ENCODE measurements at places on chromosomes 1 and 21.

GRCh38 chr1:193412748-193413147 is 226.3 kb upstream of the B3GALT2 start:
- DNase-seq = no peak

DNA sequence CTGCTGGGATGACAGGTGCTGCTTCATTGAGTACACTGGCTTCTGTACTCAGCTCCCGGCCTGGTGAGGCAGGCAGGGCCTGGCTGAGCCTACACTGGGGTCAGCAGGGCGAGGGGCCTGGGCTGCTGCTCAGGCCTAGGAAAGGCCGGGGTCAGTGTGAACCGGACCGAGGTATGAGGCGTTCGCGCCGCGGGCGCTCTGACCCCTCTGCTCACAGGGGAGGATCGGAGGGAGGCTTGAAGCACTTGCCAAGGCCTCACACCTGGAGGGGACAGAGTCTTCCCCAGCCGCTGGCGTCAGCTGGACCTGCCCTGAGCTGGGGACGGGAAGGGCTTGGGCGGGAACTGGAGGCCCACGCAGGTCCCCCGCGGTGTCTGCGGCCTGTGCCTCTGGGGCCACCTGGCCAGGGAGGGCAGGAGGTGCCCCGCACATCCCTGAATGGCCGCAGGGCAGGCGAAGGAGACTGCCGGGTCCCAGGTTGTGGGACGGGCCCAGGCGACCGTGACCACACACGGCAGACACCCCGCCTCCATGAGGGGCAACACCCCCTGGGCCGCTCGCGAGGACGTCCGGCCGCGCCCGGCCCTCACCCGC is 466 bp downstream of the PEX10 start:
- DNase-seq = no peak

DNA sequence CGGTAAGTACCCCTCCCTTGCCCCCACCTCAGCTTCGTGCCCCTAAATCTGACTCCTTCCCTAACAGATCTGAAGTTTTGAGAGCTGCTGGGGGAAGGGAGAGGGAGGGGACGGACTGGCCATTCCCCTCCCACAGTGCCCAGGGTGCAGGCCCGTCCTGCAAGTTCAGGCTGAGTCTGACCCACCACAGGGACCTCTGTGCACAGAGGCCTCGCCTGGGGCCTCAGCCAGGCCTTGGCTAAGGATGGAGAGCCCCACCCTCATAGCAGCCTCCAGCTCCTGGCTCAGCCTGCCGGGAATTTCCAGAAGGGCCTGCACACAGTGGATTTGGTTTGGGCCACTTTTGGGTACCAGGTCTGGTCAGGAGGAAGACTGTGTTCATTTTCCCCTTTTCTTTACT is 31.2 kb upstream of the TNFRSF1B start:
- peak; percentile 68 for DNase-seq

DNA sequence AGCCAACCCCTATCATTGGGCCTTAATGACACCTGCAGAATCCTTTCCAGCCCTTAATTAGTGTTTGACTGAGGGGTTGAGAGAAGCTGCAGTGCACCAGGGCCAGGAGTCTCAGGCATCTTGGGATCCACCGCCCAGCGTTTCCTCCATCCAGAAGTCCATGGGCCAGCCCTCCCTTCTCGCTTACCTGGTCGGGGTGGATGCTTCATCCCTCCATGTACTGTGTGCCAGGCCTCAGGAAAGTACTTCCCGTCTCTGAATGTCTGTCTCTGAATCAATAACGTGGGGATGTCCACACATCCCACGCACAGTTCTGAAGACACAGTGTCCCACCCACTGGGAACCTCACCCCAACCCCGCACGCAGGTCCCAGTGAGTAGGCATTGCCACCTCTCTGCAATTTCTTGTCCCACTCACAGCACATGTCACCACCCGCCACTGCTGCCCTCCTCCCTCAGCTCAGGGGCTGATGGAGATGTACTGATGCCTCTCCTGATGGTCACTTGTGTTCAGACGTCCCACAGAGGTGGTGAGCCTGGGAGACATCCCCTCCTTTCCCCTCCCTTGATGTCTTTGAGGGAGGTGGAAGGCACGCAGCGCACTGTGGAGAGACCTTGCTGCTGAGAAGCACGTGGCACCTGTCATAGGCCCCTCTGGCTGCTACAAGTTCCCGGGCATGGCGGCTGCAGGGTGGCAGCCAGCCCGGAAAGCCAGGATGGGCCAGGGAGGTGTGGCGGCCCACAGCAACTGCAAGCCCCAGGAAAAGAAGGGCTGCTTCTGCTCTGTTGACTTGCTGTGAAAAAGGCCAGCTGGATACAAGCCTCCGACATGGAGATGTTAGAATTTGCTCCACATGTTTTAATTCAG is 29.4 kb upstream of the PRSS38 start:
- peak; percentile 5 for DNase-seq

GRCh38 chr1:213303286-213303685 is 252.2 kb downstream of the RPS6KC1 start:
- DNase-seq = no peak

DNA sequence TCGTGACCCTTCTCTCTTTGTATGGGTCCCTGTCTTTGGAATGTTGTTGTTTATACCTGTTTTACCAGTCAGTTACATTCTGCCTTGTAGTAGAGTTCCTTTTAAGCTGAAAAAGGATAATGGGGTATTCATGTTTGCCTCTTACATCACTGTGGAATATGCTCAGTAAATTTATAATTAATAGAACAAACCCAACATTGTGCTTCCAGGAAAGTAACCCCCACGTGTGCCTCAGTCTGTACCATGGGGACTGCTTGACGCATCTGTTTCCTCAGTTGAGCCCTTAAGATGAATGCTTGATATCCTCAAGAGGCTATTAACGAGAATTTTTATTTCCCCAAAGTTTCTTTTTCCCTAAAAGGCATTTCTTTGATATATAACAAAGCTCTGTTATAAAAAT is 73.4 kb downstream of the ST6GALNAC3 start:
- DNase-seq = no peak

GRCh38 chr1:246781212-246781611 is 57.0 kb downstream of the SCCPDH start:
- DNase-seq = no peak

DNA sequence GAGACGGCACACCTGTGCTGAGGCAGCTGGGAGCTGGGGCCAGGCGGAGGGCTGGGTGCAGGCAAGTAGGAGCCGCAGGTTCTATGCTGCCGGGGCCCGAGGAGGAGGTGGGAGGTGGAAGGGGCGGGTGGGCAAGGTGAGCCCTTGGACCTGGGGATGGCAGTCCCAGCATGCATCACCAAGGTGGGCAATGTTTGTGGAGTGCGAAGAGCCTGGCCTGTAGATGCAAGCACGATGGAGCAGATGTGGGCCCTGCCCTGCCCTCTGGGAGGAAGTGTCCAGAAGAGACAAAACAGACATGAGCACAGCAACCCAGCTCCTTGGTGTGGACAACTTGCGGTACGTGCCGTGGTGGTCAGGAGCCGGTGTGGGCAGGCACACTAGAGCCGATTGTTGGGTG is 28.3 kb upstream of the AJAP1 start:
- DNase-seq = no peak

GRCh38 chr21:42533306-42533962 is 19.8 kb downstream of the SLC37A1 start:
- no peak for DNase-seq

- DNase-seq = peak; percentile 93
Observed at GRCh38 chr1:61043010-61043820, 39.1 kb upstream of the NFIA start.

DNA sequence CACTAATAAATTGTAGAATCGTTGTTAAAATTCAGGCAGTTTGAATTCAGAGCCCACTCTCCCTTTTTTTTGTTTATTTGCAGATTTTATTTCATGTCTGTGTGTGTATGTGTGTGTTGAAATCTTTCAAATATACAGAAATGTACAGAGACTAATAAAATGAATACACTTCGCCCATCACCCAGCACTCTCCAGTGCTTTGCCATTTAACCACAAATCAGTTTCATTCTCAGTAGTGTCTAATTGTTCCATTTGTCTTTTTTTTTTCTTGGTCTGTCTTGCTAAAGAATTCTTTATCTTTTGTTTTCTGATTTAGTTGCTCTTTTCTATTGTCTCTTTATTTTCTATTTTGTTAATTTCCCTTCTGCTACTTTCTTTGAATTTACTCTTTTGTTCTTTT is 99.7 kb downstream of the HIVEP3 start:
- no peak for DNase-seq

DNA sequence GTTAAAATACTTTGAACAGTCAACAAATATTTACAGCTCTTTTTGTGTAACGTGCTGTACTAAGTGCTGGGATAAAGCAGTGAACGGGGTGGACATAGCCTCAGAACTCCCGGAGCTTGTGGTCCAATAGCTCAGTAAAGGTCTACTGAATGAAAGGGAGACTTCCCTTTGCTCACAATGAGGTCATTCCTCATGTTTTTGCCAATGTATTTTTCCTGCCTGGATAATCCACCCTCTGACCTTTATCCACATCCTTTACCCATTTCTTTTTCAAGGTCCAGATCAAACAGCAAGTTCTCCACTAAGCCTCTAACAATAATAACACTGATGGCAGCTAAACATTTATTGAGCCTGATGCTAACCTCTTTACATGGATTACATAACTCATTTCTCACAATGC is 55.9 kb downstream of the LEPR start:
- no peak for DNase-seq

- no peak for DNase-seq
Observed at GRCh38 chr1:87030740-87031690, 116.6 kb downstream of the HS2ST1 start.

GRCh38 chr1:96445302-96445701 is 276.3 kb upstream of the PTBP2 start:
- DNase-seq = peak; percentile 18

DNA sequence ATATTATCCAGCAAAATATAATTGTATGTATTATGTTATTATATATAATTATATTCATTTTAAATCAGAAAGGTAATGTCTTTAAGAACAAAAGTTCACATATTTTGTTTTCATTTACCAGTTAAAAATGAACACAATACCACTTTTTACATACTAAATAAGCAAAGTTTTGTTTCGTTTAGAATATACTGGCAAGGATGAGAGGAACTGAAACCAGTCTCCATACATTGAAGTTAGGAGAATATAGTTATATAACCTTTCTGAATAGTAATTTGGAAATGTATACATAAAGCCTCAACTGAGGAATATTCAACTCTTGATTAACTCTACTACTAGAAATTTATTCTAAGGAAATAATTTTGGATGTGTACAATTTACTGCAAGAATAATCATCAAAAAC is 110.5 kb downstream of the ZNF644 start:
- no peak for DNase-seq

GRCh38 chr1:237792726-237793125 is 98.0 kb downstream of the ZP4 start:
- DNase-seq = no peak

- peak; percentile 63 for DNase-seq
Observed at GRCh38 chr1:30778154-30778978, 20.8 kb upstream of the LAPTM5 start.

GRCh38 chr1:150813028-150813707 is 5.1 kb upstream of the CTSK start:
- DNase-seq = peak; percentile 79

DNA sequence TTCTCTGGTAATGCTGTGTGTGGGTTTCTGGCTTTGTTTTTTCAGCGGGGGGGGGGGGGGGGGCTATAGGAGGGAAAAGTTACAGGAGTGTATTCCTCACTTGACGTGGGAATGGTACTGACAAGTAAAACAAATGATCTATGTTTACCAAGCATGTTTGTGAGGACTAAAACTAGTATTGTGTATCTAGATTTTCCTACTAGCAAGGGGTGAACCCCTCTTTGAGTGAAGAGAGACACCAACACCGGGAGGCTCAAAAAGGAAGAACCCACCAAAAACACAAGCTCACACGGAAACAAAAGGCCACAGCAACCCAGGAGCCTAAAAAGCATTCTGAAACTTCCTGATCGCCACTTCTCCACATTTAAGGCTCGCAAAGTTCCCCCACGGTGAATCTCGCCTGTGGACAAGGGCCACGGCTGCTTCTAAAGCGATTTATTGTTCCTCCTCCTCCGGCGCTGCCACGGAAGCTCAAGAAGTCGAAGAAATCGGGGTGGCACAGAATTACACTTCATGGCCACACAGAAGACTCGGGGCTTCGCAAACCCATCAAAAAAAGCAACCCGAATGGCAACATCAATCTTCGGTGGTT is 703 bp downstream of the PUM1 start:
- DNase-seq = peak; percentile 33

- peak; percentile 10 for DNase-seq
Observed at GRCh38 chr1:247576514-247576913, 11.6 kb upstream of the OR2G2 start.

DNA sequence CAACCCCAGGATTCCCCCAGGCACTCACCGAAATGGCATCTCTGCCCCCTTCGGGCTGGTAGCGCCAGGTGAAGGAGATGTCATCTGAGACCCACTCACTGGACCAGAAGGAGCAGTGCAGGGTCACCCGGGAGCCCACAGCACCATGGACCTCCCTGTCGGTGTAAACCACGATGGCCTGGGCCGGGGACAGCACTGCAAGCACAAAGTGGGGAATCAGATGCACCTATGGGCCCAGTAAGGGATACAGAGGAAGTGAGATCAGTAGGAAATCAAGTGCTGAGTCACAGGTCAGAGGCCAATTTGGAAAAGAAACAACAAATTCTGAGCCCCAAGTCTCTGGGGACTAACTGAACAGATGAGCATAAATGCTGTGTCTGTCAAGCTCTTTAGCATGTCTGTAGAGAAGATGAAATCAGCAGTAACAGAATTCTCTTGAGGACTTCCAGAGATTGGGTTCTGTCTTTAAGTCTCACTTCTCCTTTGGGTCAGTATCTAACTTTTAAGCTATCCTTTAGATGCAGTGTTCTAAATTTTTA is 2.5 kb downstream of the MPZ start:
- DNase-seq = peak; percentile 51

DNA sequence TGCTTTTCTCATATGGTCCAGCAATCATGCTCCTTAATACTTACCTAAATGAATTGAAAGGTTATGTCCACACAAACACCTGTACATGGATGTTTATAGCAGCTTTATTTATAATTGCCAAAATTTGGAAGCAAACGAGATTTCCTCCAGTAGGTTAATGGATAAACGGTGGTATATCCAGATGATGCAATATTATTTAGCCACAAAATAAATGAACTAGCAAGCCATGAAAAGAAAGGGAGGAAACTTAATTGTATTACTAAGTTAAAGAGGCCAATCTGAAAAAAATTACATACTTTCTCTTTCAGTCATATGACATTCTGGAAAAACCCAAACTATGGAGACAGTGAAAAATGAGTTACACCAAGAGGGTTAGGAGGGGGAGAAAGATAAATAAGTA is 76.3 kb upstream of the LRRC7 start:
- DNase-seq = no peak

DNA sequence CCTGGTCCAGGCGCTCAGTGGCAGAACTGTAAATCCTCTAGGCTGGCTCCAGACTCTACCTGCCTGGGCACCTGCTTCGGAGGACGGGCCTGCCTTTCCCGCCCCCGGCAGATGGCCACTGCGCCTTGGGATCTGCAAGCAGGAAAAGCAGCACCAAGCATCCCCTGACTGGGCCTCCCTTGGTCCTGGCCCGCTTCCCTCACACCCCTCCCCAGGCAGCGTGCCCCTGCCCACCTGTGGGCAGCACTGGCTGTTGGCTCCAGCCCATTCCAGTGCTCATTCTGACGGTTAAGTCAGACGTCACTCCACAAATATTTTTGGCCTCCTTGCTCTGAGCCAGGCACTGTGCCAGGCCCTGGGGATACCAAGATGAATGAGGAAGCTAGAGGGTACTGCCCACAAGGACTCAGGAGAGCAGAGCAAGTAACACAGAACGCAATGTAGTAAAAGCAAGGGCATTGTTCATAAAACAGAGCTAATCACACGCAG is 22.0 kb upstream of the BLACAT1 start:
- peak; percentile 38 for DNase-seq

- DNase-seq = peak; percentile 26
Observed at GRCh38 chr1:78447086-78447485, 43.7 kb upstream of the PTGFR start.

GRCh38 chr1:215672482-215672881 is 105.4 kb downstream of the KCTD3 start:
- peak; percentile 7 for DNase-seq
